ENCODE measurements at places on chromosomes 16 and 17.
A peak's percentile ranks its signal among the peaks of the same experiment; 100 is the strongest.

DNA sequence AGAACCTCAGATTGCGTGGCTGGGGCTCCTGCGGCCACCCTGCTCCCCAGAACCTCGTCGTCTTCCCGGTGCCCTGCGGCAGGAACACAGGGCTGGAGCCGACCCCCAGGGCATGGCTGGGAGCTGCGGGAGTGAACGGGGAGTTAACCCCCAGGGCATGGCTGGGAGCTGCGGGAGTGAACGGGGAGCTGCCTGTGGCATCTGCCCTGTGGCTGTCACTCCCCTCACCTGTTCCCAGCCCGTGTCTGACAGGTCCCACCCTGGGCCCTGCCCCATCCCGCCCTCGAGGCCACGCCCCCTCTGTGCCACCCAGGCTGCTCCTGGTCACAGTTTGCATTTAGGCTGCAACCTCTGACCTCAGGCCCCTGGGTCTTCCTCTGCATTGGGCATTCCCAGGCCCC, 39.4 kb upstream of the ACSF3 start:
- no peak for DNase-seq

- DNase-seq: no peak
Observed at GRCh38 chr16:85642762-85643358, 29.7 kb downstream of the GSE1 start.

DNA sequence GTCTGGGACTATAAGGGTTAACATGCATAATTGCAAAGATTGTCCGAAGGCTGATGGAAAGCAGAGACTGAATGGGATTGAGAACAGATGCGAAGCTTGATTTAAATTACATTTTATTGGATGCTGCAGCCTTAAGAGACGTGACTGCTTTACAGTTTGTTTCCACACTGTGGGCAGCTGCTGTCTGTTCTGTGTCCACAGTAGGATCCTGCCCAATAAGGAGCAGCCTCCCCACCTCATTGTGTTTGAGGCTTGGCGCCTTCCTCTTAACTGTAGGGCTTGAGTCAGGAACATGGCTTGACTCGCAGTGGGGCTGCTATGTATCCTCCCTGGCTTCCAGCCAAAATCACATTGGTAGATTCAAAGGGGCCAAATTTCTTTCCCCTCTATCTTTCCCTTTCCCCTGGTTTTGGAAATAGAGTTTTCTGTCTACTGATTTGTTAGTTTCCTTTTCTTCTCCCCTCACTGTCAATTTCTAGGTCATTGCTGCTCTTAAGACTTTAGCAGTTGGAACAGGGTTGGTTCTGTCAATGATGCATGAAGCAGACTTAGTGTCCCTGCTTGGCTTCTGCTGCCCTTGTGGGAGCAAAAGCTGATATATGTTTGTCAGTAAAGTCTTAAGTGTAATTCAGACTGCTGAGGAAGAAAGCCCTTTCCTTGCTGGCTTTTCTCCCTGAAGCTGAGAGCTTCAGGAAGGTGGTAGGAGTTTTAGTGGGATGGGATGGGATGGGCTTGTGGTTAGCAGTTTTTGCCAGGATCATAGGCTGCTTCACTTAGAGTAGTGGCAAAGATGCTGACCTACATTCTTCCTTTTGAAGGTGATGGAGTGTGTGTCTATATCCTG, 5.0 kb upstream of the RARA start:
- peak; percentile 73 for DNase-seq

GRCh38 chr17:63740464-63741142, 996 bp downstream of the STRADA start:
- DNase-seq: peak; percentile 3

GRCh38 chr16:51497541-51498211, 346.6 kb upstream of the SALL1 start:
- DNase-seq: no peak

DNA sequence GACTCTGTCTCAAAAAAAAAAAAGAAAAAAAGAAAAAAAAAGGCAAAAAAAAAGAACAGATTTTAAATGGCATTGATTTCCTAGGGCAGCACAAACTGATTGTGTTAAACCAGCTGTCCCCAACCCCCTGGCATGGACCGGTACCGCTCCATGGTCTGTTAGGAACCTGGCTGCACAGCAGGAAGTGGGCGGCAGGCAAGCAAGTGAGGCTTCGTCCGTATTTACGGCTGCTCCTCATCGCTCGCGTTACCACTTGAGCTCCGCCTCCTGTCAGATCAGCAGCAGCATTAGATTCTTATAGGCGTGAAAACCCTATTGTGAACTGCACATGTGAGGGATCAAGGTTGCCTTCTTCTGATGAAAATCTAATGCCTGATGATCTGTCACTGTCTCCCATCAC, 26.6 kb downstream of the MGAT5B start:
- DNase-seq: no peak

- peak; percentile 39 for DNase-seq
Observed at GRCh38 chr17:68199837-68200688, 47.8 kb upstream of the AMZ2 start.

GRCh38 chr16:18943414-18943813, 17.2 kb upstream of the SMG1 start:
- no peak for DNase-seq

DNA sequence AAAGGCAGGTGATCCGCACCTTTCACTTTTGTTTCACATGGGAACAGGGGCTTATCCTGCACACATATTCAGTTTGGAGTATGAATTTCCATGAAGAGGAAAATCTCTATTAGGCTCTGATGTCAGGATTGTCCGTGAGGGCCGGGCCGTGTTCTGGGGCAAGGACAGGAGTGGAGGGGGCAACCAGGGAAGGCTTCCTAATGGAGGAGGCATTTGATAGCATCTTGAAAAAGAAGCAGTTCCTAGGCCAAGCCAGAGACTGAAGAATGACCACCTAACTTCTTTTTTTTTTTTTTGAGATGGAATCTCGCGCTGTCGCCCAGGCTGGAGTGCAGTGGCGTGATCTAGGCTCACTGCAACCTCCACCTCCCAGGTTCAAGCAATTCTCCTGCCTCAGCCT, 174.2 kb downstream of the SEC14L1 start:
- DNase-seq: no peak

GRCh38 chr17:77191244-77191643, 50.5 kb downstream of the SEC14L1 start:
- DNase-seq: no peak

DNA sequence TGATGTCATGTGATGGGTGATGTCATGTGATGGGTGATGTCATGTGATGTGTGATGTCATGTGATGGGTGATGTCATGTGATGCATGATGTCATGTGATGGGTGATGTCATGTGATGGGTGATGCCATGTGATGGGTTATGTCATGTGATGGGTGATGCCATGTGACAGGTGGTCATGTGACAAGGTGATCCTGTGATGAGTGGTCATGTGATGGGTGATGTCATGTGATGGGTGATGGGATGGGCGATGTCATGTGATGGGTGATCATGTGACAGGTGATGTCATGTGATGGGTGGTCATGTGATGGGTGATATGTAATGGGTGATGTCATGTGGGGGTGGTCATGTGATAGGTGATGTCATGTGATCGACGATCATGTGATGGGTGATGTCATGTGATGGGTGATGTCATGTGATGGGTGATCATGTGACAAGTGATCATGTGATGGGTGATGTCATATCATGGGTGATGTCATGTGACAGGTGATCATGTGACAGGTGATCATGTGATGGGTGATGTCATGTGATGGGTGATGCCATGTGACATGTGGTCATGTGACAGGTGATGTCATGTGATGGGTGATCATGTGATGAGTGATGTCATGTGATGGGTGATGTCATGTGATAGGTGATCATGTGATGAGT, 17.2 kb downstream of the CD300LB start:
- DNase-seq: peak; percentile 73

- DNase-seq: peak; percentile 84
Observed at GRCh38 chr17:29590411-29591145, 1.1 kb upstream of the GIT1 start.

- no peak for DNase-seq
Observed at GRCh38 chr16:12964461-12964860, 63.1 kb downstream of the SHISA9 start.

- peak; percentile 20 for DNase-seq
Observed at GRCh38 chr17:19716108-19717030, at the start of gene SLC47A2. Gene SLC47A2 (minus strand): TSS chr17:19716584. CDS start chr17:19716555, 29 bp downstream.

GRCh38 chr17:50953831-50954601, 87.9 kb upstream of the TOB1 start:
- no peak for DNase-seq

DNA sequence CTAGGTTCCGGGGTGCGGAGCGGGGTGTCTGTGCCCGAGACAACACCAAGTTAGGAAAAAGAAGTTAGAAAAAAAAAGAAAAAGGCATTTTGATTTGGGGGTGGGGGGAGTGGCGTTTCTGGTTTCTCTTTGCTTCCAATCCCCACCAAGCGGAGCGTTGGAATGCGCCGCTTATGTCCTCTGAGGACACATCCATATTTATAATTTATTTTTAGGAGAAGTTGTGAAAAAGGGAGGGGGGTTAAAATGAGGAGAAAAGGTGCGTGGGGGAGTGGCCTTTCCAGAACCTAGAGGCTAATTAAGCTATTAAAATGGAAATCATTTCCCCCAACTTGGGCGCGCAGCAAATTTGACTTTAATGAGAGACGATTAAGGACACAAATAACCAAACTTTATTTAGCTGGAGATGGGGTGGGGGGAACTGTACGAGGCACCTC, 232.1 kb downstream of the MRTFB start:
- DNase-seq: no peak

DNA sequence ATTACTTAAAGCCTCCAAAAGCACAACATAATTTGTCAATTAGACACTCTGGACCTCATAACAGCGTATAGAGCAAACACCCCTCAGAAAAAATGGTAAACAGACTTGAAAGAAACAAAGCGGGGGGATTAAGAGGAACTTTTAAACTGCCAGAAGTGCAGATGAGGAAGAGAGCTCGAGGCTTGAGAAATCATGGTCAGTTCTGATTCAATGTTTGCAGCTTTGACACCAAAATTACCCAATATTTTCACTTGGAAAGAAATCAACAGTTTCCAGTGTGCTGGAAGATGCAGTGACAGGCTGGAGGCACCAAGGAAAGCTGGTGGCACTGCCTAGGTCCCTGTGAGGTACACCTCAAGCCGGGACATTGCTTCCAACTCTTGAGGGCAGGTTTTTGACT, 180.9 kb upstream of the TOX3 start:
- DNase-seq: no peak

DNA sequence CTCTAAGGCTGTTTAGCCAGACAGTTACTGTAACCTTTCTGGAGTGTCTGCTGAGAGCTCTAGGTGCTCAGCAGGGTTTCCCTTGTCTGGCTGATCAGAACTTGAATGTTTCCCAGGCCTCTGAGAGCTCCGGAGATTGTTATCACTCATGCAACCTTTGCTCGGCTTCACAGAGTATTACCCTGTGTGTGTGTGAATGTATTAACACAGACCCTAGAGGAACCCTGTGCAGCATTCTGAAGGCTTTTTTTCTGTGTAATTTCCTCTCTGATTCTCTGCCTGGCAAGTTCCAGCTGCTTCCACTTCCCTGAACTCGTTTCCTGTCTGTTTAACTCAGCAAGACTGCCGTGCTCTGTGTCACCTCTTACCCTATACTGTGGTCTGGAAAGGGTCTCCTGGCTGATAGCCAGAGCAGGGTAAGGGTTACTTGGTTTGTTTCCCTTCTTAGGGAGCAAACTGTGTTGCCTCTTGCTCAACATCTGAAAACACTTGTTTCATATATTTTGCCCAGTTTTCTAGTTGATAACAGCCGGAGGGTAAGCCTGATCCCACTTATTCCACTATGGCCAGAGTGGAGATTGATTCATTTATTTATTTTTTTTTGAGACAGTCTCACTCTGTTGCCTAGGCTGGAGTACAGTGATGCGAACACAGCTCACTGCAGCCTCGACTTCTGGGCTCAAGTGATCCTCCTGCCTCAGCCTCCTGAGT, 21.7 kb downstream of the PRMT7 start:
- DNase-seq: no peak

GRCh38 chr17:56319531-56319930, 166.3 kb downstream of the ANKFN1 start:
- DNase-seq: peak; percentile 9

DNA sequence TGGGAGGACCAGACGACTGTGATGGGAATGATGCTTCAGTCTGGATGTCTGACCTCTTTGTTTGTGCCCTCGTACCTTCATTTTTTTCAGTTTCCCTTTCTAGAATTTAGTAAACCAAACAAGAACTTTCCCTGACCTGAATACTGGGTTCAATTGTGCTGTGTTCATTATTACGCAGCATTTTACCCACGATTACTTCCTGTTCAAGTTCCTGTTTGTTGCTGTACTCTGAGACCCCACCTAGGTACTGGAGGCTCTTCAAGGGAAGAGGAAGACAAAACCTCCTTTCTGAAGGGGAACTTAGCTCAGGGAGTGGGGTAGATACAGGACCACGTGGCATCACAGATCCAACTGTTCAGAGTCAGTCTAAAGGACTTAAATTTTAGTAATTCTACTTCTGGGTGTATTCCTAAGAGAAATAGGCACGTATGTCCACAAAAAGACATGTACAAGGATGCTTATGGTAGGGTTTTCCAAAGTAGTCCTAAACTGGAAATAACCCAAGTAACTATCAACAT, 9.2 kb upstream of the PRKCB start:
- DNase-seq: no peak

- DNase-seq: no peak
Observed at GRCh38 chr17:16364625-16365024, 11.4 kb upstream of the CENPV start.
